Activated CD8-positive, alpha-beta memory T cell treated with anti-CD3 and anti-CD28 coated beads, Interleukin-2, amount 50 U/mL, for 4 hours (primary cell): ENCODE measurements at places on chromosomes 16 and 17.

DNA sequence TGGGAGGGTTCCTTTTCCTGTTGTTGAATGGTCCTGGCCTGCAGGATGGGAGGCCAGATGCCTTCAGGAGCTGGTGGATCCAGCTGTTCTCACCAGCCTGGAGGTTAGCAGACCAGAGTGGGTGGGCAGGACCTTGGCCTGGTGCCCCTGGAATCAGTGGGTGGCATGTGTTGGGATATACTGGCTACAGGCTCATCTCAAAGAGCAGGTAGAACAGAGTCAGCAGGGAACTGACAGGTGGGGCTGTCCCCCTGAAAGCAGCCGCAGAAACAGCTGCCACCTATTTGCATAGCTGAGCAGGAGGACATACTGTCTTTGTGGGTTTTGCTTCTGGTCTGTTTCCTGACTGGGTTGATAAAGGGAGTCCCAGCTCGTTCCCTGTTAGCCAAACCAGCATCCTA is 144.1 kb downstream of the RAB11FIP4 start:
- no peak for DNase-seq

DNA sequence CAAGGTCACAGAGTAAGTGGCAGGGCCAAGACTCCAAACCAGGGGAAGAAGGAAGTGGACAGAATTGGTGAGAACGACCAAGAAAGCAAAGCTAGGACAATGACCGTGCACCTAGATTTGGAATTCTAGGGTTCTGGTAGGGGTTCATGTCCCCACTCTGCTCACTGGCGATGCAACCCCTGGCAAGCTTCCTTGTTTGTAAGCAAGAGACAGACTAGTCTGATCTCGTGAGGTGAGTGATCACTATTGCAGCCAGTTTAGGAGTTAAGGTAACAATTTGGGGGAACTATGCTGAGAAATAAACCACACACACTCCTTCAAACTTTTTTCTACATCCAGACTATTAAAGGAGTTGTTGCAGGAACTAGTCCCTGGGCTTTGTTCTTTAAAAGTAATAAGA is 48.1 kb downstream of the XPO6 start:
- DNase-seq: no peak

GRCh38 chr17:63932721-63933120 is 590 bp upstream of the CD79B start:
- DNase-seq: no peak

- DNase-seq: no peak
These were observed 55.7 kb downstream of the MARF1 start for GRCh38 chr16:15587152-15587825.

DNA sequence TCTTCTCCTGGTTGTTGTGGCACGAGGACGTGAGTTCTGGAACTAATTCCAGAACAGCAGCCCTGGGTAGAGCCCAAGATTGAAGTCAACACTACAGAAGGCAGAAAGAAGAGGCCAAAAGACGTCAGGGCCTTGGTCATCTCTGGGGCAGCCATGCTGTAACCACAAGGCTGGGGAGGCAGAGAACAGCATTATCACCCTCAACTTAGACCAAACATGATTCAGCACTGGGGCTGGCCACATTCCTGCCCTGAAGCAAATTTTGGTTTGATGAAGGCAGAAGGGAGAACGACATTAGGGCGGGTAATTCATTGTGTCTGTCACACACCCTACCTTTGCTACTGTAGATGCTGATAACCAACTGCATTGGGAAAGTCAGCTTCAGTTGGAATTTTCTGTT is 9.7 kb upstream of the ALOX15B start:
- no peak for DNase-seq

DNA sequence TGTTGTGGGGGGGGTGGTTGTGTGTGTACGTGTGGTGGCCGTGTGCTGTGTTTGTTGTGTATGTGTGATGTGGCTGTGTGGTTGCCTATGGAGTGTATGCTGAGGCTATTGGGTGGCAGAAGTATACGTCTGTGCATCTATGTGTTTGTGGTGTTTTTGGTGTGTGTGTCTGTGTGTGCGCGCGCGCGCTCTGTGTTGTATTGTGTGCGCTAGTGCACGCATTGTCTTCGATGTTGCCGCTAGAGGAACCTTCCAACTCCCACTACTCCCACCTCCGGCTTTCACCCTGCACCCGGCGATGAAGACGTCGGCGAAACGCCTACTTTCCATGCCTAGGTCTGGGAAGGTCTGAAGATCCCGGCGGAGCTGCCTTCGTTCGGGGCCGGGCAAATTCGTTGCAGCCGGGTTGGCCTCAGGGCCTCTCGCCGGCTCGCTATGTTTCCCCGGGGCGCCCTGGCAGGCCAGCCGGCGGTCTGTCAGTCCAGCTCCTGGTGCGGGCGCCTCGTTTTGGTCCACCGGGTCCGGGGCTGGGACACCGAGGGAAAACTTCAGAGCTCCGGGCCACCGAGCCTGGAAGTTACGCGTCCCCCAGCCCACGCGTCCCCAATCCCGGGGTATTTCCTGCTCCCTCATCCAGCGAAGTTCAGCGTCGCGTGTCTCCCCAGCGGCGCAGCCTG is 5.2 kb upstream of the DLX4 start:
- DNase-seq: no peak

GRCh38 chr16:600781-601180 is 10.9 kb downstream of the RAB40C start:
- DNase-seq: no peak

- DNase-seq: no peak
These were observed 16.5 kb upstream of the AKTIP start for GRCh38 chr16:53519417-53520091.

- DNase-seq: no peak
These were observed 18.4 kb downstream of the MAP2K3 start for GRCh38 chr17:21302711-21303425.

DNA sequence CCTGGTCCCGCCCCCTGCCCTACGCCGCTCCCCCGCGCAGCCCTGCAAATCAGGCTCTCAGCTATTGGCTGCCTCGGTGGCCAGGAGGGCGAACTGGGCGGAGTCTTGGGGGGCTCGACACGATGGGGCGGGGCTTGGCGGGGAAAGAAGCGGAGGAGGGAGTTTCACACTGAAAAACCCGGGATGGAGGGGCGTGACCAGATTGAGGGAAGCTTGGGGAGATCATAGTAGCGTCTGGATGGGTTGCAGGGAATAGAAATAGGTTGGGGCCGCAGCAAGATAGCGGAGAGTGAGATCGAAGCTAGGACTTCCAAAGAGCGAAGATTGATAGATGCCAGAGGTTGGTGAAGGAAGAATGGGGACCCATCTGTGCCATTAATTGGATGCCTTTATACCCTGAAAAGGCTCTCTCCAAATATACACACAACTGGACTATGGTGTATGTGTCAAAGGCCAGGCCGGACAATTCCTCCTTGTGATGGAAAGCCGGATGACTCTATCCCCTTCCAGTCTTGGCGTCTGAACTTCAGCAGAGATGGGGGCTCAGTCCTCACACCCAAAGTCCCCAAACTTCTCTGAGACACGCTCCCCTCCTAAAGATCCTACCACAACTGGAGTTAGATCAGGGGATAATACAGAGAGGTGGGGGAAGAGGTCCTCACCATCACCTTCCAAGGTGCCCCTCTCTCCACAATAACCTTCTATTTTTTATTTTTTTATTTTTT is 376 bp upstream of the STAC2 start:
- peak; percentile 75 for DNase-seq

GRCh38 chr17:50272246-50272645 is 2.0 kb upstream of the TMEM92 start:
- no peak for DNase-seq

GRCh38 chr17:61757168-61757567 is 106.2 kb downstream of the BRIP1 start:
- DNase-seq: no peak

GRCh38 chr16:89300311-89300975 is 82.9 kb downstream of the ZNF778 start:
- DNase-seq: no peak

GRCh38 chr16:55294931-55295342 is 29.1 kb upstream of the IRX6 start:
- no peak for DNase-seq
